ENCODE measurements at places on chromosomes 16 and 17.

DNA sequence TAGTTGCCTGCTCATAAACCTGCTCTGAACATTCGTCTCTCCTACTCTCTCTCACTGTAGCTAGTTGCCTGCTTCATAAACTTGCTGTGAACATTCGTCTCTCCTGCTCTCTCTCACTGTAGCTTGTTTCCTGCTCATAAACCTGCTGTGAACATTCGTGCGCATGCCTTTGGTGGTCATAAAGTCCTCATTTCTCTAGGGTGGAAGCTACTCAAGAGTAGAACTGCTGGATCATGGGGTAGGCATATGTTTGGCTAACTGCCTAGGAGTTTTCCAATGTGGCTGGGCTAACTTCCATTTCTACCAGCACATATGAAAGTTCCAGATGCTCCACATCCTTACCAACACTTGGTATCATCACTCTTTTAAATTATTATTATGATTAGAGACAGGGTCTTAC is 174.6 kb upstream of the RPH3AL start:
- no peak for DNase-seq

- DNase-seq = no peak
Observed at GRCh38 chr17:45345246-45345553, 28.4 kb upstream of the MAP3K14 start.

GRCh38 chr17:58614859-58615459 is 76.9 kb downstream of the TEX14 start:
- no peak for DNase-seq

DNA sequence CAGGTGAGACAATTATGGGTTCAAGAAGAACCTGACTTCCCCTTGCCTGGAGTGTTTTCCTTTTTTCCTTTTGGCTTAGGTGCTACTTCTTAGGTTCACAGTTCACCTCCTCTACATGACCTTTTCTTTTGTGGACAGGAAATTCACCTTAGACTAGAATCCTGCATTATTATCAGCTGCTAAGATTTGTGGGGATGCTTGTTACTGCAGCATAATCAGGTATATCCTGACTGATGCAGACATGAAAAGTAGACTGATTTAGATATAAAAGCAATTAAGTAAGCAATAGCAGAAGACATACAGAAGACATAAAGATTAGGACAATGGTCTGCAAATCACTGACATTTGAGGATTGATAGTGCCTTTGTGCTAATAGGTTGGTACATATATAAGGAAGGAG is 168.3 kb downstream of the SALL1 start:
- no peak for DNase-seq

- DNase-seq = no peak
Observed at GRCh38 chr17:27496005-27496404, 39.8 kb downstream of the KSR1 start.

DNA sequence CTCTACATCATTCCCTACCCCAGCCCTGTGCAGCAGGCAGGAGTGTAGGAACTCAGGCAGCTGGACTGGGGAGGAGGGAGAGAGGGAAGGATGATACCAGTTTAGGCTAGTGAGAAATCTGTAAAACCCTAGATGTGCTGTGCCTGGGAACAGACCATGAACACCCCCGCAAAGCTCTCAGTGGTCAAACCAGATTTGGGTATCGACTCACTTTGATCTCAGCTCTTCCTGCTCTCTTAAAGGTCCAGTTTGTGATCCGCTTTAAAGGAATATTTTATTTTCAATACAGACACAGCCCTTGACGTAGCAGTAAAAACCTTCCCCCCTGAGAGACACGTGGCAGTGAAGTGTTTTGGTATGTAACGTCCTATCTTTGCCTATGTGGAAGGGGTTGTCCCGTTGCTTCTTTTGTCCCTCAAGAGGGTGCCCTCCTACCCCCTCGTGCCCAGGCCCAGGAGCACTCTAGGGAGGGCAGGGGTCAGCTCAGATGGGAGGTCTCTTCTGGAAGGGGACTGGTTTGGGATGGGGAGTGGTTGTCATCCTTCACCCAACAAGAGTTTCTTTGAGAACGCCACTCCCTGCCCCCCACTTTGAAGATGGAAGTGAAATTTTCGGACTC is 19.3 kb upstream of the TBX2 start:
- no peak for DNase-seq

DNA sequence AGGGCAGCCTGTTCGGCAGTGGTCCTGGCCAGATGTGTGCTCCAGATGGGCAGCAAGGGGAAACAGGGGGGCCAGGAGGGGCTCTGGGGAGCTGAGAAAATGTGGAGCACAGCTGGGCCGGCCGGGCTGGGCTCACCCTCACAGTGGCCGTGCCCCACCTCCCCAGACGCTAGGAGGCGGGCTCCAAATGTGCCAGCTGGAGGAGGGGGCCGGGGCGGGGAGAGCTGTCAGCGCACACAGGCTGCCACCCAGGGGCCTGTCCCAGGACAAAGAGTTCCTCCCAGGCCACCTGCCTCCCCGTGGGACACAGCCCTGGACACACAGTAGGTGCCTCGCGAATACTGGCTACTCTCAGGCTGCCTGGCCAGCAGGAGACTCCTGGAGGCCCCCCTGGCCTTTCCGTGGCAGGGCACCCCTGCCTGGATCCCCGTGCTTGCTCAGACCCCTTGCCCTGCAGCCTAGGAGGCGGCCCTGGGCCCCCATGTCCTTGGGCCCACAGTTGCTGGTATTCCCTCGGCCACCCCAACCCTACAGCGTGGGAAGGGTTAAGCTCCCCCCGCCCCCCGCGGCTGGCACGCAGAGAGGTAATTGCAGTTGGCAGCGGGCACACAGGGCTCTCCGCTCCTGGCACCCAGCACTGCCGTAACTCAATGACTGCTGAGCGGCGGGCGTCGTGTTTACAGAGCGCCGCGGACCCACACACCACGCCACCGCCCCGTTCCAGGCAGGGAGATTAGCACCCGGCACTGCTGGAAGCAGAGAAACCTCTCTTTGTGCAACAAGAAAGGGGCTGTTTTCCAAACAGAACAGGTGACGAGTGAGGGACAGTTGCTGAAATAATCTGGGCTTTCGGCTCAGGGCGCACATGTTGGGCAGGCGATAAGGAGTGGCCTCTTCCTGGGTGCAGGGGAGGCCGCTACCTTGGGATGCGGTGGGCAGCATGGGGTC is 32.2 kb downstream of the BAHCC1 start:
- DNase-seq = no peak

DNA sequence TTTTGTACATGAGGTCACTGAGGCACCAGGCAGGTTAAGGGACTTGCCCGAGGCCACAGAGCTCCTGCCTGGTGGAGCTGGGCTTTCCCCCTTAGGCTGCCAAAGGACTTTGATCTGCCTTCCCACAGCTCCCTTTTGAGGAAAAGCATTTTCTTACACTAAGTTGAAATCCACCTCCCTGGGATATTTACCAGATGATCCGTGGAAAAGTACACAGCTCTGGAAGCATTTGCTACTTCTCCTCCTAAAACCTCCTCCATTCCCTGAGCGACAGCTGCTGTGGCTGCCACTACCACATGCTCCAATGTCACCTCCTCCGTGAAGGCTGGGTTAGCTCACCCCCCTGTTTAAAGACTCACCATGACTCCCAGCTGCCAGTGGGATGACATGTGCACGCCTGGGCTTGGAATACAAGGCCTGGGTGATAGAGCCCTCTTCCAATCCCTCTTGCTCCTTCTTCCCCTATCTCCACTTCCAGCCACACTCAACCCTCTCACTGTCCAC is 1.2 kb upstream of the MPRIP start:
- no peak for DNase-seq

DNA sequence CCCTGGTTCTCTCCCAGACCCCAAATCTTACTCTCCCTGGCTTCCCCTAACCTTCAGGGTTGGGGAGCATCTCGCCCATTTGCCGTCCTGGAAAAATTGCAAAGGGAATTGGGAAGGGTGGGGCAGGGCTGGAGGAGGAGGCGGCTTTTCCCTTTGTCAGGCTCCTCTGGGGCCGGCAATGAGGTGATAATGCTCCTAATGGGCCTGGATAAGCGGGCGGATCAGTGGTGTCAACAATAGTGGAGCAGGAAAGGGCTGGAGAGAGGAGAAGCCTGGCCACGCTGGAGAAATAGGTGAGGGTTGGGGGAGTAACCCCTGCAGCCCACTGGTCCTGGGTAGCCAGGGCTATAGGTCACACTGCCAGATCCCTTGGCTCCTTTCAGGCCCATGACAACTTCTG is 12.3 kb downstream of the SCN4A start:
- DNase-seq = no peak

GRCh38 chr17:74757931-74758847 is 9.8 kb downstream of the NHERF1 start:
- no peak for DNase-seq

DNA sequence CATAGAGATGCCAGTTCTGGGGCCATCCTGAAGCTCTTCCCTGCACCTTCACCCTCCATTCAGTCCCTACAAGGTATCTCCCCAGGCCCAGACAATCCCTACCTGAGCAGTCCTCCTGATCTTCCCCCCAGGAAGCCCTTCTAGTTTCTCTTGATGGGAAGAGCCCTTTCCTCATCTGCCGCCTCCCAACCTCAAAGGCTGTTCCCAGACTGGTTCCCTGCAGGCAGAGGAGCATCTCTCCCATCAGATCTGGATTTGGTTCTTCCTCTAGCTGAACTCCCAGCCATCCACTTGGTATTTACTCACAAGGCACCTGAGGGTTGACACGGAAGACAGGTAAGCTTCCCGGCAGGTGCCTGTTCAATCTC is 24.6 kb upstream of the PHB1 start:
- DNase-seq = no peak

DNA sequence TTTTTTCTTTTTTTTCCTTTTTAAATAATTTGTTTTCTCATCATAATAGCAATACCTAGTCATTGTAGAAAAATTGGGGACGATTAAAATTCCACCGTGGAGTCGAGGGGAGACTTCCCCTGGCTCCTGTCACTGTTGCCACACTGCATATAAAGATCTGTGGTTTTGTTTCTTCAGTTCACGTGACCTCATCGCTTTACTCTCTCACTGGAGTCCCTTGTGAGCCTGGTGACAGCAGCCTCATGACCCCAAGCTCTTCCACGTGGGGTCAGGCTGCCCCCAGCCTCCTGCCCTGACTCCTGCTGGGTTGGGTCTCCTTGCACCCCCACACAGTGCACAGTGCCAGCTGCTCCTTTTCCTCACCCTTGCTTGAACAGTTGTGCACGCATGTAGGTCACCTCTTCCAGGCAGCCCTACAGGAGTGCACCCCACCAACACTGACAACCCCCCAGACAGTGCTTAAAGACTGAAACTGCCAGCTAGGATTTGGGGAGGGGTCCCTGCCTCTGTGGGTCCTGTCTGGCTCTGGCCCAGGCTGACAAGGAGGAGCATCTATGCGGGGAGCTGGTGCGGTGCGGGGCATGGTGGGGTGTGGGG is 7.3 kb upstream of the METRNL start:
- no peak for DNase-seq

DNA sequence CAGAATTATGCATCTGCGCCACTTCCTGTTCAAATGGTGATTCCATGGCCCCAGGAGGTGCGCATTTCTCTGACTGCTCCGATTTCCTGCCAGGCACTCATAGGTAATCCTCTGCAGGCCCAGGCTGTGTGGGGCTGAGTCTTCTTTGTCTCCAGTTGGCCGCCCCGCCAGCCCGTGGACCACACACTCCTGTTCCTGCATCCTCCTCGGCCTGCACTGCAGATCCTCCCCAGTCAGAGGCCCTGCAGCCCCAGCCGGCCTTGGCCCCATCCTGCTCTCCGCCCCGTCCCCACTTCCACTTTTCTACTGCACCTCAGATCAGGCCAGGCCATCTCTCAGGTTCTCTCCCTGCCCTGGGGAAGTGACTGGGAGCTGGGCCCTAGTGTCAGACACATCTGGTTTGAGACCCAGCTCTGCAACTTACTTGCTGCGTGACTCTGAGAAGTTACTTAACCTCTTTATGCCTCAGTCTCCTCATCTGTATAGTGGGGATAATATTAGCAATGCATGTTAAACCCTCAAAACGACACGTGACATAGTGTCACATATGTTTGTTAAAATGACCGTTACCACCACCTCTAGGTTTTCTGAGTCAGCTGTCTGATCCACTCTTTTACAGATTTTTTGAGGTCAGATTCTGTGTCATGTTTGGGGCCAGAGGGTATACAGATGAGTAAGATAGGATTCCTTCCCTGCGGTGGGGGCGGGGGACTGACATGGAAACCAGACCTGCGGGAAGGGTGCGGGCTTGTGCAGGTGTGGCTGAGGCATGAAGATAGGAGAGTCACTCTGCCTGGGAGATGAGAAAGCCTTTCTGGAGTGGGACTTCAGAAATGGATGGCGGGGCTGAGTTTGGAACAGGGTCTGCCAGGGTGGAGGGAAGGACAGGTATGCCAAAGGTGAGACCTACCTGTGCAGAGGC is 12.8 kb downstream of the RAB11FIP4 start:
- DNase-seq = no peak

DNA sequence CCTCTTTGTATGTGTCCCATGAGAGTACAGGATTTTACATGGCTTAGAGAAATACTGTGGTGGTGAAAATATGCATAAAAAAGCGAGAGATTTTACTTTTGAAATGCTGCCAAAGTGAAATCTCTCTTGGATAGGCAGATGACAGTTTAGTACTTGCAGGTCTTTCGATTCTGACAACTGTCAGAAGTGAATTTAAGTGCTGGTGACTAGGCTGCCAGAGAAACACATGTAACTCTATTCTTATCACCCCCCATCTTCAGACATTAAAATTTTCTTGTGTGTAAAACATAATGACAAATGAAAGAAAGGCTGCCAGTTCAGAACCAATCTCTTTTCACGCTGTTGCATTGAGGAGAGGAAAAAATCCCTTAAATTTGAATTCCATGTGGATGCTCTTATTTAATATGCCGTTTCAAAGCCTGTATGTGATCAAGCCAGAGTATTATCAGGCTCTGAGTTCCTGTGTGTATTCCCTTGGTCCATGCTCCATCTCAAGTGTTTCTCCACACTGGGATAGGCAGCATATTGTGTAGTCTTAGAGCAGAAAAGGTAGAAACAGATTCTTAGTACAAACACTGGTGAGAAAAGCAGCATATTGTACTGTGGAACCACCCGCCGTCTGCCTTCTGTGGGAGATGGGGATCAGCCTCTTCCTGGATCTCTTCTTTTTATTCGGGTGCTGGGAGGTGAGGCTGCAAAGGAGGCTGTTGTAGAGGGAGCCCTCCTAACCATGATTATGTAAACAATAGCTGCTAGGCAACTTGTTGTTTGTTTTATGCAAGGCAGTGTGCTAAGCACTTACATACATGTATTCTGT is 291.3 kb downstream of the WWOX start:
- no peak for DNase-seq

DNA sequence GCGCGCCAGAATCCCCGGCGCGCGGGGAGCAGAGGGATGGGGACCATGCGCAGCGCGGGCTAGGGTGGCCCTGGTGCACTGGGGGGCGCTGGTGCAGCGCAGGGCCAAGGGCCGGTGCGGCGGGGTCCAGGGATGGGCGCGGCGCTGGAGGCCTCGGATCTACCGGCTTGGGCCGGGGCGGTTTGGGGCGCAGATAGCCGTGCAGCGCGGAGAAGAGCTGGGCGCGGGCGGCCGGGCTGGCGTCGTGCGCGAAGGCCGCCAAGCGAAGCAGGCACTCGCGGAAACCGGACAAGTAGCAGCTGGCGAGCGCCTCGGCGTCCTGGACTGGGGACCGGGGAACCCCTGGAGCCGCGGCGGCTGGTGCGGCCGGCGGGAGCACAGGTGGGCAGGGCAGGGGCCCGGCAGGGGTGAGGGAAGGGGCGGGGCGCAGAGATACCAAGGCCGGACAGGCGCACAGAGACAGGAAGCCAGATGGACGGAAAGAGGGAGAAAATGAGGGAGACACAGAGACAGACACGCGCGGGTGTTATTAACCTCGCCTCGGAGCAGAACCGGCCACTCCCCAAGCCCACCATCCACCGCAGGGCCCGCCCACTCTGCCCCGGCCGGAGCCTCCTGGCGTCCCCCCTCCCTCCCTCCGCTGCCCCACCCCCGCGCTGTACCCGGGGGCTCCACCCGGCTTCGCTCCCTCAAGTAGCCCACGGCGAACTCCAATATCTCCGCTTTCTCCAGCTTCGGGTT is 2.1 kb downstream of the HES7 start:
- peak; percentile 57 for DNase-seq

All from progenitor cell of endocrine pancreas (in vitro differentiated cells).